ENCODE measurements at places on chromosomes 1 and 21.

- no peak for DNase-seq
Measured at GRCh38 chr1:24167008-24167407, 20.1 kb downstream of the IFNLR1 start.

DNA sequence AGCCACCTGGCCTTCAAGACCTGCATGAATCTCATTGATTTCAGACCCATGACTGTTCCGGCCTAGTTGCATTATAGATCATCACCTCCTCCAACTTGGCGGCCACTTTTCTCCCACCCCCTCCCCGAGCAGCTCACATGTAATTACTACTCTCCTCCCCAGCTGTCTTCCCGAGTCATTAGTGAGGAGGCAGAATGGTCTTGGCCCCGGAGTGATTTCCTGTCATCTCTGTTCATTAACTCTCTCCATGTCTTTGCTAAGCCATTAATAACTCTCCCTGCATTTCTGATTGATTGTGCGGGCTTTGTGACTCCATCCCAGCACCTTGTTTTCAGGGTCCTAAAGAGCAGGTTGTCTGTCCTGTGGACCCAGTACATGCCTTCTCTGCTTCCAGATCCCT is 75.6 kb upstream of the CNTN2 start:
- DNase-seq: no peak

DNA sequence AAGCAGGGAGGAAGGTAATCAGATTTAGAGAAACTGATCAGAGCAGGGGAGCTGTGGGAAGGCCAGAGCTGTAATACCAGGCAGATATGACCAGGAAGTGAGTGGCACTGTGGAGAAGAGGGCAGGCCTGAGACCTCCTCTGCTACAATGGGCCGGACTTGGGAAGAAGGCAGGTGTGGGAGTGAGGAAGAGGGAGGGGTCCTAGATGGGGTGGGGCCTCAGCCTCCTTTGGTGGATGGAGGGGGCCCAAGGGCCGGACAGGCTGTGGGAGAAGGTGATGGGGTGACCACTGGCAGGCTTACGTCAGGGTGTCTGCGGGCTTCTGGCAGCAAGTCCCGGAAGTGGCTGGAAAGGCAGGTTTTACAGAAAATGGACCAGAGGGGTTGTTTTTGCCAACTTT is 5.0 kb upstream of the HPCA start:
- no peak for DNase-seq

DNA sequence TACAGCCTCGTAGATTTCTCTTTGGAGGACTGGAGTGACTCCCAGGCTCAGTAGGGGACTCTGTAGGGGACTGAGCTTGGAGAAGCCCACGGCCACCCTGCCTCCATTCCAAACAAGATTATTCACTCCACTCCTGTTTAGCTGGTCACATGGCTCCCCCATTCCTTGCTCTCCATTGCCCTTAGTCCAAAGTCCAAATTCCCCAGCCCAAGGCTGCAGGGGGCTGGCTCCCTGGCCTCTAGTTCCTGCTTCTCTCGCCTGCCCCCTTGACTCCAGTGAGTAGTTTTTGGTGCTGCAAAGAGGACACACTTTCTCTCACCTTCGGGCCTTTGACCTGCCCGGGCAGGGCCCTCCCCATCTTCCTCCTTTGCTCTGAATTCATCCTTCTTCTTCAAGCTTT is 403.3 kb downstream of the KIF26B start:
- no peak for DNase-seq

GRCh38 chr1:36737767-36738166 is 255.1 kb upstream of the CSF3R start:
- DNase-seq: no peak

DNA sequence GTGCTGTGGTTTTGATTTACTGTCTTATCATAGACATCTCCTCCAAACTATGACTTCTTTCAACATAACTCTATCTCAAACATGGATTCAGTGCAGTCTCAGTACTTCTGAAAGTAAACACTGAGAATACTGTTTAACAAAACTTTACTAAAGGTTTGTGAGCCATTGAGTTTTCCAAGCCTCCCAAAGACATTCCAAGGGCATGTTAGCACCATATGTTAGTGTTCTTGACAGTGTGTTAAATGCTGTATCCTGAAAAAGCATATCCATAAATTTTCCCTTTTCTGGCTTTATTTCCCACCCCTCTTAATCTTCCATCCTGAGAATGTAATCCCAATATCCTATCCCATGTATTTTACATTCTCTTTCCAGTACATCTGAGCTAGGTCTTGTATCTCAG is 446.8 kb upstream of the CXADR start:
- no peak for DNase-seq

DNA sequence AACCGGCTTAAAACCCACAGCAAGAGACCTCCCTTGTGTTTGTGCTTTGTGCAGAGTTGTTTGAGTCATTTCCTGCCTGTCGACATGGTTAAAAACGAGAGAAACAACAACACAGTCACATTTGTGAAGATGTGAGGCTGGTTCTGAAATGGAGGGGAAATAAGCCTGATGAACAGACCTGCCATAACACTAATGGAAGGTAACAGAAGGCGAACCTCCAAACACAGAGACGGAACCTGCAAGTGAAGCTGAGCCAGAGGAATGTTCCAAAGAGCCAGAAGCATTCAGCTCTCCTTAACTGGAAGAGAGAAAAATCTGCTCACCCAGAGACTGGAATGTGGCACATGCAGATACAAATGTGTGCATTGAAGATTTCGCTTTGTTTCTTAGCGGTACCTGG is 53.2 kb upstream of the RAVER2 start:
- DNase-seq: no peak

DNA sequence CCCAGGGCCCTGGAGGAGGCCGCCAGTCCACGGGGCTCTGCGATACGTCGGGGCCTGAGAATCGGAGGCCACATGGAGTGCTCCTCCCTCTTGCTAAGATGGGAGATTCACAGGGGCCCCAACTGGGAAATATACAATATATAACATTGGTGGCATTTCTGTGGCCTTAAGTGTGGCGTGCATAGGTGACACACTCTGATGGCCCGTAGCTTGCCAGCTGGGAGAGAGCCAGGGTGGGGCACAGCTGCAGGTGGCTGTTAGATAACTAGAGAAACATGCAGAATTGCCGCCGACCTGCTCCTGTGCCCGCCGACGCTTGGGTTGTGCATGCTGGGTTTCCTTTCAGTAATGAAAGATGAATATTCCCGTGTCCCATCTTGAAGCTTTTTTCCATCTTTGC is 30.1 kb downstream of the UMODL1 start:
- DNase-seq: no peak

DNA sequence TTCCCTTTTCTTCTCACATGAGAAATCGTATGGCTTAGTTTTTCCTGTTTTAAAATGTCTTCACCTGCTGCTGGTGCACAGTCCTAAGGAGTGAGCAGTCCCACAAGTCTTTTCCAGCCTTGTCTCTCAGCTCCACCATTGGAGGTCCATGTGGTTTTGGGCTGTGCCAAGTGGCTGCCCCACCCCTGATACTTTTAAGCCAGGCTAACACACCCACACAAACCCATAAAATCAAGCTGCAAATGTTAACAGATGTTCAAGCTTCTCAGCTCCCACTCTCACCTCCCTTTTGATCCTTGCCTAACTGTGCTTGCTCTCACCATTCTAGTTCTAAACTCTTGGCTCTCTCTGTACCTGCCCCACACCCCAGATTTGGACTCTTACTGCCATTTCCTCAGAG is 74.5 kb upstream of the COL24A1 start:
- DNase-seq: no peak

GRCh38 chr1:19009126-19009881 is 52.8 kb upstream of the IFFO2 start:
- no peak for DNase-seq

- no peak for DNase-seq
Measured at GRCh38 chr1:4317207-4317606, 337.2 kb upstream of the AJAP1 start.
